ENCODE measurements at places on chromosomes 4 and X.
A peak's percentile ranks its signal among the peaks of the same experiment; 100 is the strongest.

DNA sequence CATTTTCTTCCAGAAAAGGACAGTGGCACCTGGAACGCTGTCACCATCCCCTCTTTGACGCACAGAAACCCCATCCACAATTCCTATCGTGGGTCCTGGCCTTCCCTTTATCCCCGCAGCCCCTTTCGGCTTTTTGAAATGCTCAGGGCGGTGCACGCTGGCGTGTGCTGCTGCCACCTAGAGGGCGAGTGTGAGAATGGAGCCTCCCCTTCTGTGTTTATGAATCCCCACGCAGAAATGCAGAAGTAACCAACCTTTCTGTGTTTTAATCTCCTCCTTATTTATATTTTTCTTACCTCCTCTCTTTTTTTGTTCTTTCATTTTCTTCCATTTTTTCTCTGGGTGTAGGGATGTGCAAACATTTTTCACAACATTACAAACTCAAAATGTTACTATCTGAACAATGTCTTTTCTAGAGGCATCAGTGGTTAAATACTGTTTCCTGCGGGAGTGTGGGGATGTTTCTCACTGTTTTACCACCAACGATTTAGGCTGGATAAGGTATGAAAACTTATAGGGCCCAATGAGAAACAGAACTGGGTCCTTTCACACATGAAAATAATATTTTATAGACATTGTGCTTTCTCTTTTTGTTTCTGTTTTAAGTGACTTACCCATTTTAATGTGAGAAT lies 50.0 kb downstream of the TMA16 start:
- peak; percentile 28 for DNase-seq

GRCh38 chr4:99828477-99828876 lies 11.8 kb downstream of the DAPP1 start:
- no peak for DNase-seq

DNA sequence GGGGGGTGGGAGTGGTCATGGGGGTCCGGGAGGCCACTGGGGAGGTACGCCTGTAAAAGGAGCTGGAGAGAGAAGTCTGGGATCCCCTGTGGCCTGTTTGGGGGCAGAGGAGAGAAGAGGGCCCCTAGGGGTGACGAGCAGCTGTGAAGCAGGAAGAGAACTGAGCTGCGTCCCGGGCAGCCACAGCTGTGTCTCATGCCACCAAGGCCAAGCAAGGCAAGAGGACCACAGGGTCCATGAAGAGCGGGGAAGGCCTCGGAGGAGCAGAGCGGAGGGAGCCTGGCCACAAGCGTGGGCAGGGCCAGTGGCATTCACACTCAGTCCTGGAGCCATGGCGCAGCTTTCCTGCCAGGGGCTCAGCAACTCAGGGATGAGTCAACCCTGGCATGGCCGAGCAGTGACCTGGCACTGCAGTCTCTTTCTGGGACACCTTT lies 13.6 kb upstream of the NAT8L start:
- DNase-seq, result no peak

- no peak for DNase-seq
Measured at GRCh38 chr4:15130441-15130840, 128.2 kb downstream of the CPEB2 start.

DNA sequence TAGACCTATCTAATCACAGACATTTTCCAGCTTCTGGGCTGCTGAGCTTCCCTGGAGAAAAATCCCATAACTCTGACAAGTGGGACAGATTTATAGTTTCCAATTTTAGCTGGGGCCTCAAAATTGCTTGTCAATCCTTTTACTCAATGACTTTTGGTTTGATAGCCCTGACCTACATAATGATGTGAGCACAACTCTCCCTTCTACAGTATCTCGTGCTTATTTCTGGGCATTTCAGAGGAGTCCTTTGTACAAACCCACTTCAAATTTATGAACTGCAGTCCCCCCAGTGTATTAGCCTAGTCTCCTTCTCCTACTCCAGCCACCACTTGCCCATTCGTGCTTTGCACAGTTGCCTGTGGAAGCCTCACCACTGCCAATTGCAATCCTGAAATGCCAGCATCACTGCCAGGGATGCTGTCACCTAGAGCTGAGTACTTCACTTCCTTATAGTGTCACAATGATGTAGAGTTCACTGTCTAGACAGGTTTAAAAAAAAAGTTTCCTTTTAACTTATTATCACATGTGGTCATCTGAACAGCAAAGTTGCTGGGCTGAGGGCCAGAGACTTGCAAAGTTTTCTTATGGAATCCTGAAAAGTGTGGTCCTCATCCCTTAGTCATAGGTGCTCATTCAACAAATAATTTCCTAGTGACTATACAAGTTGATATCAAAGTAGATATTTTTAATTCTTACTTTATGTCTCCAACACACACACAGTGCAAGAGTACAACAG lies 21.2 kb downstream of the TRAM1L1 start:
- no peak for DNase-seq

GRCh38 chr4:188232428-188232827 lies 93.2 kb downstream of the TRIML1 start:
- no peak for DNase-seq

DNA sequence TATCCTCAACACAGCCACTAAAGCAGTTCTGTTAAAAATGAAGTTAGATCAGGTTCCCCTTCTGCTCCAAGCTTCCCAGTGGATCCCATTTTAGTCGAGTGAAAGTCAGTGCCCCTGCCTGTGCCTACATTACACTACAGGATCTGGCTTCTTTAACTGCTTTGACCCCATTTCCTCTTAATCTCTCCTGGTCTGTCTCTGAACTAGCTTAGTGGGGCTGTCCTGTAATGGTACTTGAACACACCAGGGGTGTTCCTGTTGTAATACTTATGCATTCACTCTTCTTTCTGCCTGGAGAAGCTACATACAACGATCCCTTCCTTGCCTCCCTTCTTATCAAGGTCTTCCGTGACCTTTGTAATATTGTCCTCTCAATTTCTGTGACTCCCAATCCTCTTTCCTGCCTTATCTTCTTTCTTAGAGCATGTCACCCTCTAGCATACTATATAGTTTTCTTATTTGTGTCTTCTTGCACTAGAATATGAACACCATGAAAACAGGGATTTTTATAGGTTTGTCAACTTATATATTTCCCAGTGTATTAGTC lies 16.7 kb downstream of the ARSJ start:
- no peak for DNase-seq

DNA sequence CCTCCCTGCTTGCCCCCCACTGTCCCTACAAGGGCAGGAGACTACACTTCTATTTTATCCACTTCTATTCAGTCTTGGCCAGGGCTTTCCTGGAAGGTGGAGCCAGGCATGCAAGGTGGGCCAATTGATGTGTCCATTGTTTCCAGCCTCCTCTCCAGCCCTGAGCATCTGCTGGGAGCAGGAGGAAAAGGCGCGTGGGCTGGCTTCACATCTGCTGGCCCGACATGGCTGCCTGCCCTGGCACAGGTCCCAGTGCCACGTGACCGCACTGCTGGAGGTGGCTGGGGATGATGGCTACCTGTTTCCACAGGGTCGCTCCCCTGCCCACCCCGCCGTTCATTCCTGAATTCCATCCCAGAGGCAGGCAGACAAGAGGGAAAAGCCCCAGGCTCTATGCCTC lies 247.7 kb downstream of the AFAP1 start:
- DNase-seq, result no peak

DNA sequence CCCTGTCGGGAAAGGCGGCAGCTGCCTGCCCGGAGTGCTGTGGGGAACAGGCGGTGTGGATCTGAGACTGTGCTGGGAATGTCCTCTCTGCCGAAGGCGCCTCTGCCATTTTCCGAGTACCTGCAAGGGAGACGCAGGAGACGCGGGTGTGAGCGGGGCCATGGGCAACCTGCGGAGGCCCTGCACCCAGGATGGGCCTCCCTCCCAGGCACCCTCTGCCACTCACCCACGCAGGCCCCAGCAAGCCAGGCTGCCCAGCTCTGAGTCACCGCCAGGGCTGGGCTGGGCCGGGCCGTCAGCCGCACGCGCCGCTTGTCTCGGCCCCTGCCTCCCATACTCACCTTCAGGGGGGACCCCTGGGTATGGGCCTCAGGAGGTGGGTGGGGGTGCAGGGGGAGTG lies 3.5 kb upstream of the FGFR3 start:
- no peak for DNase-seq

GRCh38 chrX:47662144-47662657 lies 3.2 kb upstream of the UXT start:
- no peak for DNase-seq

DNA sequence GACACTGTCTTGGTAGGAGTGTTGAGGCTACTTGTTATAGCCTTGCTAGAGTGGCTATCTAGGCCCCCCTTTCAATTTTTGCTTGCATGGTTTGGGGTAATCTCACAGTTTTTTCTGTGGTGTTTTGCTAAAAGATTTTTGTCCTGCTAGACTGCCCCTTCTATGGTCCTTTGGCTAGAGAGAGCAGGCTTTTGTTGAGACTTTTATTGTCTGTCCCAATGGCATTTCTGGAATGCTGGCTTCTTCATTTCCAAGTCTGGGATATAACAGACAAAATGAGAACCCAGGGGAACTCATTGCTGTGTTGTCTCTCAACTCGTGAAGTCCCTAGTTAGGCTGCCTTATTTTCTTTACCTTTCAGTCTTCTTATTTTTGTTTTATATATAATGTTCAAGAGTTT lies 160.2 kb upstream of the ZC4H2 start:
- DNase-seq, result no peak

DNA sequence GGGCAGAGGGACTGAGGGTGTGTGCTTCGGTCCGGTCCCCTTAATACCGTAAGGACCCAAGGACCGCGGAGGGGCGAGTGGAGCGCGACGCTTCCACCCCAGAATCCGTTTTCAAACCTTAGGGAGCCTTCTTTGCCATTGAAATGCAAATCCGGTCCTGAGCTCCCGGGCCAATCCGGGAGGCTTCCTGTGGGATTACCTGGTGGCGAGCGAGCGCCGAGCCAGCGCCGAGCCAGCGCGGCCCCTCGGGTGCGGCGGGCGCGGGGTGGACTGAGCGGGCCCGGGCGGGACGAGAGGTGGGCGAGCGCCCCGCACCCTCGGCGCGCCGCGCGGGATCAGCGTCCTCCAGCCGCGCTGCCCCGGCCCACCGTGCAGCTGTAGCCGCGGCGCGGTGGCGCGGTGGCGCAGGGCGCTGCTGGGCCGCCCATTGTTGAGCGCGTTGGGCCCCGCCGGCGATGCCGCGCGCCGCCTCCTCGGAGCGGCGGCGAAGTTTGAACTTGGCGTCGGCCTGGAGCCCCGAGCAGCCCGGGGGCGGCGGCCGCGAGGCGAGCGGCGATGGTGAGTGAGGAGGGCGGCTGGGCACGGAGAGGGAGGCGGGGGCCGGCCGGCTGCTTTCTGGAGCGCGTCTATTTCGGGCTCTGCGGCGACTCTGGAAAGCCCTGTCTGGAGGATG lies 208.7 kb downstream of the SOWAHB start:
- DNase-seq, result peak; percentile 4

- DNase-seq, result no peak
Measured at GRCh38 chrX:118225711-118226428, 109.3 kb upstream of the KLHL13 start.
